ENCODE measurements at places on chromosomes 13 and 19.

GRCh38 chr19:33903489-33903850 lies 106.8 kb downstream of the KCTD15 start:
- DNase-seq, result no peak

- DNase-seq, result no peak
These were observed 55.9 kb downstream of the ZNF431 start for GRCh38 chr19:21197590-21198295.

- DNase-seq, result no peak
These were observed 902.3 kb upstream of the MIR17HG start for GRCh38 chr13:90445179-90445578.

GRCh38 chr19:56567274-56568120 lies at the start of gene ZNF470:
Gene ZNF470, plus strand, starts transcription at chr19:56567468. Its CDS starts 2,844 bp downstream, at chr19:56570312.
- DNase-seq, result peak; percentile 82

GRCh38 chr19:3014135-3014534 lies 14.9 kb downstream of the TLE2 start:
- no peak for DNase-seq

Measured in stimulated activated CD4-positive, alpha-beta T cell treated with anti-CD3 and anti-CD28 coated beads, Interleukin-1b, Interleukin-23, amount 100 ng/mL, for 24 hours (primary cell).